ENCODE measurements at places on chromosomes 13 and 19. TPM values are rescaled to one million over a fixed set of nuclear protein-coding genes. Genes with fewer than 3 reads are reported as not detected.

The KANK2 gene
- 355 TPM for total RNA-seq

GRCh38 chr19:53927739-53928138 is 18.7 kb downstream of the CACNG7 start:
- DNase-seq: no peak

GRCh38 chr13:67769063-67769986 is 539.2 kb upstream of the PCDH9 start:
- DNase-seq: peak; percentile 72

DNA sequence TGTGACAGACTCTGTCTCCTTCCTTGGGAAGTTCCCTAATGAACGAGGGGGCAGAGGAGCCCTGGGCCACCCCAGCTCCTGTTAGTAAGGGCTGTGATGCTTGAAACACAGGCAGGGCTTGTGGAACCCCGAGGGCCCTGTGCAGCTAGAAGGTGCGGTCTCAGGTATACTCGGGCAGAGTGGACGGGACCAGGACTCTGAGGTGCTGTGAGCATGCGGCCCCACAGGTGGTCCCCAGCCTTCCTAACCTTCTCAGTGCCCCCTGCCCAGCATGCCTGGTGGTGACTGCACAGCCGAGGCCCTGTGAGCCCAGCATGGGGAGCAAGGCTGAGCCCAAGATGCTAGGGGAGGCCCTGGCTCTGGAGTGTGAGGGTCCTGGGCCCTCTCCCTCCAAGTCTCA is 4.0 kb upstream of the SIGLEC8 start:
- DNase-seq: peak; percentile 74

- DNase-seq: no peak
Measured at GRCh38 chr19:13983213-13983889, 22.8 kb downstream of the RFX1 start.

- DNase-seq: no peak
Measured at GRCh38 chr13:27118428-27119054, 53.1 kb downstream of the USP12 start.

DNA sequence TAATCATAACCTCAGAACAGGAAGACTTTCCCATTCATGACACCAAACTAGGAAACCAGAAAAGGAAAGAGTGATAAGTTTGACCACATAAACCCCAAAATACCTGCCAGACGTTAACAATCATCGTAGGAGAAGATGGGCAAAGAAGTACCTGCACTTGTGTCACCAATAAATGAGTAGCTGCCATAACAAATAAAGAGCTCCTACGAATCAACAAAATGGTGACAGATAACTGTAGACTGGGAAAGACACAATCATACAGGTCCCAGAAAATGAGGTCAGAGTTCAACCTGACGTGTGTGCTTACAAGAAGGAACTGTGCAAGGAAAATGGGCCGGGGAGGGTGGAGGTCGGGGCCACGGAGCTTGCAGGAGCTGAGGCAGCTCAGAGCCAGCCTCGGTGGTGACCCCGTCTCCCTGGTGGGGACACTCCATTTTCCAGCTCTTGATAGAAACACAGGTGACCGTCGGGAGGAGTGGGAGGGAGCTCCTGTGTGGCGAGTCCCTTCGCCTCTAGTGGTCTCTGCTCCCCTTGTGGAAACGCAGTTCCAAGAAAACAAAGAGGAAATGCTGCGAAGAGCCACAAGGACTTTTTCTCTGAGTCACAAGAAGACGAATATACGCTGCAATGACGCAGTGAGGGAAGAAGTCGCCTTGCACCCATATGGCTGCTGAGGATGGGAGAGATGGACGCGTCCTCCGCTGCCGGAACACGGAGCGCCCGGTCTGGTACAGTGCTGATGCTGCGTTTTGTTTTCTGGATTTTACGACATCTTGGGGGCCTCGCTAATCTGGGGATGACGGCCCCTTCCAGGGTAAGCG is 9.5 kb downstream of the PIP5K1C start:
- DNase-seq: no peak

- no peak for DNase-seq
Measured at GRCh38 chr13:35765366-35765765, 288.9 kb upstream of the MAB21L1 start.

DNA sequence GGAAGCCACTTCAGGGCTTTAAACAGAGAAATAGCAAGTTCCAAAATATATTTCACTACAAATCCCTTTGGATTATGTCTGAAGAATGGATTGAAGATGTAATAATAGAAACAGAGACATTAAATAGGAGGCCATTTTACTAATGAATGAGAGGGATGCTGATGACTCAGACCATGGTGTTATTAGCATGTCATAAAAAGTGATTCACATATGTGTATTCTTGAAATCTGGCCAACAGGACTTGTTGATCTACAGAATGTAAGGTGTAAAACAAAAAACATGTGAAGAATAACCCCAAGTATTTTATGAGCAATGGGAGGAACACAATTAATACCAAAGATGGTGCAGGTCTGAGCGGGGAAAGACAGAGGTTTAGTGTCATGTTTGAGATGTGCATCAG is 873.7 kb downstream of the SLITRK5 start:
- DNase-seq: no peak

DNA sequence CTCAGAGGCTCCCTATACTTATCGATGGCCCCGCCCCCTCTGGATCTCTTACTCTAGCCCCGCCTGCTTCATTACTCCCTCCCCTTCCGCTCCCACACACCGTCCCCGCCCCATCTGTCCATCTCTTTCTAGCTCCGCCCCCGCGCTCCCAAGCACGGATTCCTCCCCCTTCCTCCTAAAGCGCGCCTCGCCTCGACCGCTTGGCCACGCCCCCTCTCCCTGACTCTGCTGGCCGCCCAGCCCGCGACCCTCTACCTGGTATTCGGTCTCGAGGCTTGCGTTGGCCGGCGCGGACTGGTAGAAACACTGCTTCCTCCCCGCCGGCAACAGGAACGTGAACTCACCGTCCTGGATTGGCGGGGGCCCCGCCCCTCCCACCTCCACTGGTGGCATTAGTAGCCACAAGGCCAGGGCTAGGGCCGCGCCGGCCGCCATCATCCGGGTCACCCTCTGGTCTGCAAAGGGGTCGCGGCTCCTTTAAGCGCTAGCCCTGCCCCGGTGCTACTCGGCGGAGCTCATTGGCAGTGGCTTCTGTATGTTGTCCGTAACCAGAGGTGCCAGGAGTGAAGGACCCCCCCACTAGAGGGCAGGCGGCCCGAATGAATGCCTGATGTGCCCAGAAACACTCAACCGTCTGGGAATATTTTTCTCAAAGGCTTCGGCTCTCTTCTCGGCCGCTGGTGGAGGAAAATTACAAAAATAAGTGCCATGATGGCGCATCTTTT is at the start of gene TMED1:
TMED1 (minus strand) TSS at position 459 of the 725 bp plus-strand sequence; CDS start at position 438, 21 bp downstream.
- peak; percentile 100 for DNase-seq

The KLK4 gene
- not detected for total RNA-seq

The UHRF1 gene
- total RNA-seq: 2.9 TPM

- DNase-seq: peak; percentile 95
Measured at GRCh38 chr19:55460670-55461258, 678 bp downstream of the ISOC2 start.

The CFAP97D2 gene
- not detected for total RNA-seq

DNA sequence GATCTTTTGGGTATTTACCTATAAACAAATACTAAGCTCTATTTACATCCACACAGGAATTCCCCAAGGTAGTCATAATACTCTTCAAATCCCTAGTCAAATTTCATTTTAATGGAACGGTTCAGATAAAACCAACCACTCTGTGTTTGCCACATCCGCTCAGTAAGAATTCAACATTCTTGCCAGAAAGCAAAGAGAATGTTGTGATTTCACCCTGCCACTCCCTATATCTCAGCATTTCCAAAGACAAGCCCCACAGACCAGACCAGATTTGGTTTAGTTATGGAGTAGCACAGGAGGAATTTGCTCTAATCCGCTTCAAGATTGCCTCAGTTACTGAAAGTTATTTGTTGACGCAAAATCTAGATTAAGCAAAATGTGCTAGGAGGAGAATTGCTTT is 105.6 kb upstream of the SERP2 start:
- DNase-seq: no peak

The ZNF677 gene
- total RNA-seq: 18.6 TPM

GRCh38 chr19:33520048-33520643 is 1.4 kb downstream of the PEPD start:
- DNase-seq: no peak

The ATP8A2 gene
- total RNA-seq: 0.60 TPM

DNA sequence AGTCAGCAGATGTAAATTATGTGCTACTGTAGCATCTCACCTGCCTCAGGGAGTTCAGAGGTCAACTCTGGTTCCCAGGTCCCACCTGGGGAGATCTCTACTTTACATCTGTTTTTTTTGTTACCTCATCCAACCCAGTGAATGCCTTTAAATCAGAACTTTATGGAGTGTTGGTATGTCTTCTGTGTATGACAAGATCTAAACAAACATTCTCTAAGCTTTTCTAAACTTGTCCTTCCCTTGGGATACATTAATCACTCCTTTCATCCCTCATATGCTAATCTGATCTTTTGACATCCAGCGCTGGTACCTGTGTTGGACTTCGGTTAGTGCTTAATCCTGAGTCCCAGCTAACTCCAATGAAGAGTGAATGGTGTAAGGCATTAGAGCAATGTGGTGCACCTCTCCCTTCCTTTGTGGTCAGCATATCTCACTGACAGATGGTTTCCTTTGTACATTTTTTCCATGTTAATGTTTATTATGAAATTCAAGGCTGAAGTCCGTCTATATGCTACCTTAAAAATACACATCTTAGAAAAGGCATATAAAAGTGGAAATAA is 213.4 kb downstream of the ABCC4 start:
- DNase-seq: no peak

- no peak for DNase-seq
Measured at GRCh38 chr19:47699360-47699917, 13.8 kb upstream of the EHD2 start.

- DNase-seq: no peak
Measured at GRCh38 chr13:106355866-106356265, 179.6 kb downstream of the EFNB2 start.

DNA sequence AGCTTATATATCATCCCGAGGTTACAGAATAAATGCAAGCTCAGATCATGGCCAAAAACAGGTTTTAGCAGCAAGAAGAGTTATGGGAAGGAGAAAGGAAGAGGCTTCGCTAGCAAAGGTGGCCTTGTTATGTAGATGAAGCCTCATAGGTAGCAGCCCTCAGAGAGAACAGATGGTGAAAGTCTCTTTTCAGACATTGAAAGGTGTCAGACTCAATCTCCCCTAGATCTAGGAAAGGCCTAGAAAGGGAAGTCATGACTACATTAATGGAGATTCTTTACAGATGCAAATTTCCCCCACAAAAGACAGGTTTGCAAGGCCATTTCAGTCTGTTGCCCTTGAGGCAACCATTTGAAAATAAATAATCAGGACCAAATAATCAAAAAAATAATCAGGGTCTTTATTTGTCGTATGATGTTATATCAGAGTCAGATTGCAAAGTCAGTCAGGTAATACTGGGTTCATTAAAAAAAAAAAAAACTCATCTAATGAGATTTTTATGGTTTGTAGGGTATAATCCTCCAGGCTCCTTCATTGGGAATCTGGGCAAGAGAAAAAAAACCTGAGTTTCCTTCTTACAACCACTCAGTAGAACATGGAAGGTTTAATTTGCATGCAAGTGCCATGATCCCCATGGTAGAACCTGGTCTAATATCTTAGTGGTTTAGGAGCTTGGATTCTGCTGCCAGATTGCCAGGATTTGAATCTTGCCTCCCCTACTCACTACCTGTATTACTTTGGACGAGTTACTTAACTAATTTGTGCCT is 50.8 kb upstream of the HTR2A start:
- DNase-seq: no peak

DNA sequence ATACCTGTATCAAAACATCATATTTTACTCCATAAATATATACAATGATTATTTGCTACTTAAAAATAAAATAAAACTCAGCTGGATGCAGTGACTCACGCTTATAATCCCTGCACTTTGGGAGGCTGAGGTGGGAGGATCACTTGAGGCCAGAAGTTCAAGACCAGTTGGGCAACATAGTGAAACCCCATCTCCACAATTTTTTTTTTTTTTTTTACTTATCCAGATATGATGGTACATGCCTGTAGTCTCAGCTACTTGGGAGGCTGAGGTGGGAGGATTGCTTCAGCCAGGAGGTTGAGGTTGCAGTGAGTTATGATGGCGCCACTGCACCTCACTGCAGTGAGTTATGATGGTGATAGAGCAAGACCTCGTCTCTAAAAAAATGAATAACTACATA is 22.4 kb downstream of the POU2F2 start:
- no peak for DNase-seq

DNA sequence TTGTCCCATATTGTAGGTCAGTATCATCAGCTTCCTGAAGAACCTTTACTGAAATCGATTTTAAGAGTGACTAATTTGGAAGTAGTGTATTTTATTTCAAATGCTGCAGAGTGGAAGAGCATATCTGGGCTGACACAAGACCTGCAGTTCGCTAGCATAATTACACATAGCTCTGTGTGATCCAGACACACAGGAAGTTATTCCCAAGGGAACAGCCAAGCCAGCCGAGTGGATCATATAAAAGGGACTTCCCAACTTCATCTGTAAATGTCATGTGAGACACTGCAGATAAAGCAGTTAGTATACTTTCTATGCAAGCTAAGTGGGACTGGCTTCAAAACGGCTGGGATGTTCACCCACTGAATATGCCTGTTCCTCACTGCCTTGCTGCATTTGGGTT is 760.4 kb downstream of the SLITRK1 start:
- no peak for DNase-seq

The SKA3 gene
- total RNA-seq: 1.7 TPM

DNA sequence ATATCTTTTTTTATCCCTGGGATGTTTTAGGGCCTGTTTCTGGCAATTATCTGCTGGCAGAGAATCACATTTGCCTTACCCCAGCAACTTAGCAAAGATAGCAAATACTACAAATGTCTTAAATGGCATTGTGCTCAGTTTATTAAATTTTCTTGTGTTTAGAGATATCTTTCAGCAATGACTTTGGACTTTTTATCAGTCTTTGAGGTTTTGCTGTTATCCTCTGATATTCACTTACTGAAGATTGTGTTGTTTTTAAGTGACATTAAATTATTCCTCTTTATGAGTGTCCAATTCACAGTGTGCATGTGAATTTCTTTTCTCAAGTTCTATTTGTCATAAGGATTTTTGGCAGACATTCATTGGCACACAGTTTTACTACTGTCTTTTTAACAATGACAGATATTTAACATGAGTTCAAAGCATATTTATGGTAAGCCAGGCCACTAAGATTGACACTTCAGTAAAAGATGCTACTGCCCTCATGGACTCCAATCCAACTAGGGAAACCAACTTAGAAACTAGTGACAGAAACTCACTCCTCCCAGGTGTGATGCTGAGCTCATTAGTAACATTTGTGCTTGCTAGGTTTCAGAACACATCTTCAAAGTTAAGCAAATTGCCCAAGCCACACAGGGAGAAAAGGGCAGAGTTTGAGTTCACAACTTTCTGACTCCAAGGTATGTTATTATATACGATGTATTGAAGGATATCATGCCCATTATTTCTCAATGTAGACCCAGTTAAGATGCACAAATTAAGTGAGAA is 481.9 kb downstream of the GPC6 start:
- DNase-seq: no peak

GRCh38 chr19:8141726-8142512 is 7.5 kb downstream of the FBN3 start:
- DNase-seq: no peak

The TMEM86B gene
- 1.6 TPM for total RNA-seq
